Dermis microvascular lymphatic vessel endothelial cell (primary cell): ENCODE measurements at places on chromosomes 12 and 14. TPM values are rescaled to one million over a fixed set of nuclear protein-coding genes. Genes with fewer than 3 reads are reported as not detected.

GRCh38 chr12:9260931-9261330, 52.7 kb upstream of the PZP start:
- no peak for DNase-seq

GRCh38 chr12:78248321-78248720, 417.6 kb downstream of the NAV3 start:
- no peak for DNase-seq

Gene PKP2
- 1.3 and 4.0 TPM in 2 replicates for total RNA-seq

Gene MFAP5
- 0.13 TPM in 1 of 2 replicates, not detected in the other for total RNA-seq

DNA sequence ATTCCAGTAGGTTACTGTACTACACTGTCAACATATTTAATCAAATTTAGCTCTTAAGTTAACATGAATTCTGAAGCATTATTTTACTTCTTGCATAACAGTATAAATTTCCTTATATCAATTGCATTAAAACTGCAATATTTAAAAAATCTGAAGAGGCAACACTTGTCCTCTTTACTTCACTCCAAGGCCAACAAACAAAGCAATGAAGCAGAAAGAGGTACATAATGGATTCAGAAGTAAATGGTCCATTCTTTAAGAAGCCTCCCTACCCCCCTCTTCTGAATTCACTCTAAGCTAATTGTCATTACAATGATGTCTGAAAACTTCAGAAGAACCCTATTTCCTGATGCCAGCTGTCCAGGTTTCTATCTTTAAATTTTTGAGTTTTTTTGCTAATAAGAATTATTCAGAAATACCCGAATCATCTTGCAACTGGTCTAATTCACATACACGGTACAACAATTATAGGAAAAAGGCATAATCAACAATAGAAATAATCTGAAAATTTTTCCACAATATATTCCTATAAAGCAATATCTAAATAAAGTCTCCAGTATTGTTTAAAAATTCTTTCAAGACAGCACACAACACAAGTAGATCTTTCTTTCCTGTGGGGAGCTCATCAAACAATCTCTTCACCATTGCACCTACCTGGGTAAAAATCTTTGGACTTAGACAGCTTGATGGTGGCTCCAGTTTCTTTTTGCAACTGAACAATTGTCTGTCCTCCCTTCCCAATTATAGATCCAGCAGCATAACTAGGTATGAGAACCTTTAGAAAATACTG, 2.9 kb downstream of the NOVA1 start:
- no peak for DNase-seq

DNA sequence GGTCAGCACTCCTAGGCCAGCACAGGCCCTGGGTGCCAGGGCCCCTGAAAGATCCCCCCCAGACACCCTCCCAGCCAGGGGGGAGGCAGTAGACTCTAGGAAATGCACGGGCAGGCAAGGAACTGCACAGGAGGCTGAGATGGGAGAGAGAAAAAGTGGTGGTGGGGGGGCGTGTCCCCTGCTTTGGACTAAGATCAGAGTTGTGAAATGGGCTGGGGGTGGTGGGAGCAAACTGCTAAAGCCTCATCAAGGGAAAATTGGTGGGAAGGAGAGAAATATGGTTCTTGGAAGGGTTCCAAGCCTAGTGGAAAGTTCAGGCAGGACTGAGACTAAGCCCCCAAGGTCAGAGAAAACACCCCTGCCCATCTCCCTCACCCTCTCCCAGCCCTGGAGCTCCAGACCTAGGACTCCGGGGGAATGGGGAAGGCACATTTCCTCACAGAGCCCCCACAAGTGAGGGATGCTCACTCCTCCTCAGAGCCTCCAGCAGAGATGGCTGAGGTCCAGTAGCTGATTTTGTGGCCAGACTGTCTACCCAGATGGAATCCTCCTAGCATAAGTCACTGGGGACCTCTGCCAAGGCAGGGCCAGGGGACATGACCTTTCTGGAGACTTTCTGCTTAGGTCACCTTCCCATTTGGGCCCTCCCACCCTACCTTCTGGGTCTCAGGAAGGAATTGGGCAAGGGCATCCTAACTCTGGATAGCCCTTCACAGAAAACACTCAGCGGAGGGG, 29.8 kb downstream of the FIGNL2 start:
- DNase-seq: no peak

- DNase-seq: no peak
Measured at GRCh38 chr12:66587912-66588311, 91.0 kb downstream of the GRIP1 start.

Gene TMEM117
- 4.0 and 7.5 TPM in 2 replicates for total RNA-seq

- DNase-seq: no peak
Measured at GRCh38 chr12:109770861-109771670, 57.4 kb downstream of the FAM222A start.

GRCh38 chr12:68648179-68648578, 37.5 kb downstream of the RAP1B start:
- DNase-seq: no peak

DNA sequence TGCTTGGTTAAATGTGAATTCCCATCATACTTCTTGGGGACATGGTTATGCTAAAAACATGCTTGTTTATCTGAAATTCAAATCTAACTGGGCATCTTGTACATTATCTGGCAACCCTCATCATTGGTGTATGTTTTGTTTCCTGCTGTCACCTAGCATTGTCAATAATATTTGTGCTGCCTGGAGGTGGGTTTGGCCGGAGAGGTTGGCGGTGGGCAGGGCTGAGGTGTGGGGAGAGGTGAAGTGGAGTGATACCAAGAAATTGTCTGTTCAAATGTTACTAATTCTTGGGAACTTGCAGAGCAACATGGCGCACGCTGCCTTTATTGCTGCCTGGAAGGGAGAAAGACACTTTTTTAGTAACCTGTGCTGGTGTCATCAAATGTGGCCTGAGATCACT, 280.5 kb downstream of the VRK1 start:
- no peak for DNase-seq

GRCh38 chr14:70665448-70666360, 24.0 kb downstream of the TTC9 start:
- no peak for DNase-seq

DNA sequence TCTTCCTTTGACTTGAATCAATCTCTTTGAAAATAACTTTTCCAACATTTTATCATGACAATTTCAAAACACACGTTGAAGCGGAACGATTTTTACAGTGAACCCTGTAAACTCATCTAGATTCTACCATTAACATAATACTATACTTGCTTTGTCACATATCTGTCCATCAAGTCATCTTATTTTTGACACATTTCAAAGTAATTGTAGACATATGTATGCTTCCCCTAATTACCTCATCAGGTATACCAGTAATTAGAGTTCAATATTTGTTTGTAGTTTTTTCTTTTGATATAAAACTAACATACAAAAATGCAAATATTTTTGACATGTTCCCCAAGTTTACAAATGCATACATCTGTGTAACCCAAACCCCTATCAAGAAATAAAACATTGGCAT, 140.4 kb downstream of the DACT1 start:
- DNase-seq: no peak

DNA sequence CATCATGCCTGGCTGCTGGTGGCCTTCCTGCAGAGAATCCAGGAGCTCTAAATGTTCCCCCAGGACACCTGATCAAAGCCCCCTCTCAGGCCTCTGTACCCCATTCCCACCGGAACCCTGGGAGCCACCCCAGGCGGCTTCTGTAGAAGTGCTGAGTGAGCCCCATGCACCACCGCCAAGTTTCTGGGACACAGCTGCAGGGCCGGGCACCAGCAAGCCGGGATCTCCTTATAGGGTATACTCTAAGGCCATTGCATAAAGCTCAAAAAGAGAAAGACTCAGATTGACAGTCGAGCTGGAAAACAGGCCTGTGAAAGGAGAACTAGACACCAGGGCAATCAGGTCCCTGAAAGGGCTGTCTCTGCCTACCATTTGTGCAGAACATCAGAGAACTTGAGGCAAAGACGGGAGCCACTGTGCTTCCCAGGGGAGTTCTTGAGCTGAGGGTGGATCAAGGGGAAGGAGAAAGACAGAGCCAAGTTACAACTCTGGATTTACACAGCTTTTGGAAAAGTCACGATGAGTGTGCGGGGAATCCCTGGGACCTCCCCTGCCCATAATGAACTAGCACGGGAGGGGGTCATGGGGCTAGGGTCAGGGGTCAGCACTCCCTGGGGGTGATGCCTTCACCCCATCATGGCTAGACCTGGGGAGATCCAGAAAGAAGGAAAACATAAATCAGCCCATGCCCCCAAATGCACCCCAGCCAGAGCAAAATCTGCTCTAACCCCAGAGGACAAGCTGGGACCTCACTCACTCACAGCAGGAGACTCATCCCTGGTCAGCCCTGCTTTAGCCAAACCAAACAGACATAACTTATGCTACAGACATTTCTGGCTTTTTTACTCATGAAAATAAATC, 51.1 kb downstream of the ITPK1 start:
- no peak for DNase-seq

Gene GLIPR1L1
- not detected in 2 replicates for total RNA-seq

DNA sequence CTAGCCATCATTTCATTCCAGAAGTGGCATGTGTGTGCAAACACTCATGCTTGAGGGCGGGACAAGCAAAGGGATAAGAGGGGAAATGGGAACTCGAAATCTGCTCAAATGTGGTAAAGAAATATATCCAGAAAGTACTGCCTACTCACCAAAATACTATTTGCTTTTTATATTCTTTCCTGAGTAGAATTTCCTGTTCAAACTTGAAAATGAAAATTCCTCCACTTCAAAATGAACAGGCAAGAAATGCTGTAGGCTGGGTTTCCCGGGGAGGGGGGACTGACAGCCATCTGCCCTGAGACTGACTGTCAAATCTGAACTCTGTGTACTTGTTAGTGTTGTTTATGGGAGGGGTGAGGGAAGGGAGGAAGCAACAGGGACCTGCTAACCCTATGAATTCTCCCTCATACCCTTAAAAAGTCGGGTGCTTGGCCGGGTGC, 34.6 kb downstream of the NTF3 start:
- DNase-seq: no peak

DNA sequence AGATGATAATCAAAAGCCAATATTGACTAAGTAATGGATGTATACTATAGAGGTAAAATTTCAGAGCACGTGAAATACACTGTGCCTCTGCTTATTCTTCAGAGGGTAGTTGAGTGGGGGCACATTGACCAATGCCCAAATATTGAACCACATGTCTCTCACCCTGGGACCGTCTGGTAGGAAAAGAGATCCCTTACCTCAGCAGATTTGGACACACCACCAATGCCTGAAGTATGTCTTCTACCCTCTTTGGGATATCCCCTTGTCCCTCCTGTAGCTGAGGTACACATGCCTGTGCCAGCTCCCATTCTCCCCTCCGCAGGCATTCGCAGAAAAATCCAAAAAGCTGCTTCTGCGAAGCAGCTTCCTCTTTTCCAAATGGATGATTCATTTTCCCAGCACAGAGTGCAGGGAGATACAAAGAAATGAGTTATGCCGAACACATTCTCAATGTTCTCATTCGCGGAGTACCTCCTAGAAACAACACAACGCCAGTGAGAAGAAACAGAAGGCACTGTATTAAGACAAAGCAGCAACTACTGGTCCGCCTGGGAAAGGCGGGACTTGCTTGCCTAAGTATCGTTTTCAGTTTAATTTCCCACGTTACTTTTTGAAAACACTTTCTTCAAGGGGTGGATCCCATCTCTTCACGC, 691 bp downstream of the ZFYVE26 start:
- peak; percentile 58 for DNase-seq

Gene CLEC4E
- total RNA-seq: not detected in 2 replicates

Gene CTDSP2
- 46.9 and 84.1 TPM in 2 replicates for total RNA-seq

- DNase-seq: no peak
Measured at GRCh38 chr12:64252681-64253080, 30.6 kb upstream of the KICS2 start.

GRCh38 chr12:12439636-12440035, 82.8 kb downstream of the BORCS5 start:
- DNase-seq: peak; percentile 99

- DNase-seq: peak; percentile 17
Measured at GRCh38 chr12:26001530-26001929, 43.0 kb downstream of the RASSF8 start.

Gene KRT71
- not detected in 2 replicates for total RNA-seq

Gene DUSP6
- total RNA-seq: 298 and 528 TPM in 2 replicates

Gene FGF6
- total RNA-seq: not detected in 2 replicates

DNA sequence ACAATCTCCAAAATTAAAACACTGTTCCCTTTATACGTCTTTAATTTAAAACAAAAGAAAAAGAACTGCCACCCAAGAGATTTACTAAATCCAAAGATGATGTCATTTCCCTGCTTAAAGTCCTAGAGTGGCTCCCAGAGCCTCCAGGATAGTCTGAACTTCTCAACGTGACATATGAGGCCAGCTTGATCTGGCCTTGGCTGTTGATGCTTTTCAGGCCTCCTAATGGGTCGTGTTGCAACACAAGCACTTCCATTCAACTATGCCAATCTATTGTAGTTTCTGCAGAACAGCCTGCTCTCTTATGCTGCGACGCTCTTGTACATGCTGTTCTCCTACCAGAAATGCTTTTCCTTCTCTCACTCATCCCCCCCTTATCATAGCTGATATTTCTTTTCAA, 35.7 kb downstream of the LGR5 start:
- no peak for DNase-seq

Gene SAMD15
- total RNA-seq: 0.38 and 1.0 TPM in 2 replicates

GRCh38 chr14:88218119-88218915, 104.8 kb downstream of the KCNK10 start:
- DNase-seq: no peak

DNA sequence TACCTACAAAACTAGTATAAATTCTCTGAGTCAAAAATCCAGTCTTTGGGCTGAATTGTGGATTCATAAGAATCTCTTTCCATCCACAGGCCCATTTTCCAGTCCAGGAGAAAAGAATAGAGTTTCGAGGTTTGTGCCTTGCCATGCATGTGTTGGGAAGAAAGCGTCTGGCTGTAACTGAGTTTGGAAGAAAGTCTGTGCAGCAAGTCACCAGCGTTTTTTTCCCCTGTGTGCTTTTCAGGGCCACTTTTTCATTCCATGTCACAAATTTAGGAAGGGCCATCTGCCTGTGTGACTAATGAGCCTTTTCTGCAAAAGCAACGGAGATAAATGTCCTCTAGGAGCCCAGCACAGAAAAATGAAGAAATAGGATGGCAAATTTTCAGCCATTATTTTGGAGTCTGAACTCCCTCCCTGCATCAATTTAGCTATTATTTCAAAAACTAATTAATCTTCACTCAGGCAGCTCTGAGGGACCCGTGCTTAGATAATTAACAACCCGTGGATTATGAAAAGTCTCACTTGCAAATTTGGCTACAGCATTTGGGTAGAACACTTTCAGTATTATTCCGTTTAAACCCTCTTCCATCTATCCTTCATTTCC, 261.5 kb downstream of the SUDS3 start:
- DNase-seq: no peak

- peak; percentile 34 for DNase-seq
Measured at GRCh38 chr14:74085047-74085637, 386 bp downstream of the LIN52 start.

Gene TMEM116
- total RNA-seq: 3.0 and 4.3 TPM in 2 replicates
